ENCODE measurements at places on chromosomes 5 and 9. TPM values are rescaled to one million over a fixed set of nuclear protein-coding genes. Genes with fewer than 3 reads are reported as not detected.

Gene BAAT
- total RNA-seq = 0.17 TPM

Gene CDH18
- not detected for total RNA-seq

Gene TAS2R1
- total RNA-seq = not detected

Gene SMIM23
- total RNA-seq = not detected

All from WTC11 (cell line).